NCI-H2029 (cell line): ENCODE measurements at places on chromosomes 1 and 21.

- DNase-seq: no peak
Observed at GRCh38 chr21:21547368-21547953, 549.3 kb downstream of the NCAM2 start.

- no peak for DNase-seq
Observed at GRCh38 chr1:112673592-112674439, 643 bp upstream of the MOV10 start.

DNA sequence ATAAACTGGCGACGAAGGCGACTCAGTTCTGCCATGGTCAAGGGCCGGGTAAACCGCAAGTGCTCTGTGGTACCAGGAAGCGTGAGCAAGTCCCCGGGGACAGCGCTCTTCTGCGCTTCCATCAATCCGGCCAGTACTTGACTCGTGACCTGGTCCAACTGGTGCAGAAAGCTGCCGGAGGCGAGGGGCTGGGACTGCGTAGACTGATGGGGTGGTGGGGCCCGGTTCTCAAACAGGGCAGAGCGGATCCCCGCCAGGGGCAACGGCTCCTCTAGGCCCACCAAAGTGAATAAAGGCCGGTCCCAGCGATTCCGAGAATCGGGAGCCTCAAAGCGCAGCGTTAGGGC is 852 bp downstream of the KTI12 start:
- DNase-seq: peak; percentile 48

- DNase-seq: no peak
Observed at GRCh38 chr1:8739377-8739776, 78.1 kb downstream of the RERE start.

DNA sequence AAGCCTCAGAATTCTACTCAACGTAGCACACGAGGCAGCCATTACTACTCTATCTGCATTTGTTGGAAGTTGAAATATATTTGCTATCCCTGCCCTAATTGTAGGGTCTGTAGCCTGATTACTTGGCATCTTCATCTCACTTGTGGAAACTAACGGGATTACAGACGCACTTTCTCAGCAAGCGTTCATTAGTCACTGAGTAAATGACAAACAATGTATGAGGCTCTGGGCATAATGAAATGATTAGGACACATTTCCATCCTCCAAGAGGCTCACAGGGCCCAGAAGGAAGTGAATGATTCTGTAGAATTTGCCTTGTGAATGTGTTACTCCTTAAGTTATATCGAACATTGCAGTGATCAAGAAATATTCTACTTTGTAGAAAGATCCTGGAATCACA is 78.1 kb downstream of the KIF26B start:
- DNase-seq: no peak

DNA sequence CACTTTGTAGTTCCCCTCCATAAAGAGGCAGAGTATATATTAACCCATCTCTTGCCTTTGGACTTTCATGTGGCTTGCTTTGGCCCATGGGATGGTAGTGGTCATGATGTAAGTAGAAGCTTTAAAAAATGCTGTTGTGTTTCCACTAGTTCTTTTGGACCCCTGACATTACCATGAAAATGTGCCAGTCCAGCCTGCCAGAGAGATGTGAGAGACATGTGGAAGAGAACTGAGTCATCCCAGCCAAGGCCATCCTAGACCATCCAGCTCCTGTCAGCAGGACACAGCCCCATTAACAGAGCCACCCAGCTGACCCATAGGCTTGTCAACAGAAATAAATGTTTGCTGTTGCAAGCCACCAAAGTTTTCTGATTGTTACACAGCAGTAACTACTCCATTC is 3.9 kb upstream of the CD101 start:
- DNase-seq: no peak

DNA sequence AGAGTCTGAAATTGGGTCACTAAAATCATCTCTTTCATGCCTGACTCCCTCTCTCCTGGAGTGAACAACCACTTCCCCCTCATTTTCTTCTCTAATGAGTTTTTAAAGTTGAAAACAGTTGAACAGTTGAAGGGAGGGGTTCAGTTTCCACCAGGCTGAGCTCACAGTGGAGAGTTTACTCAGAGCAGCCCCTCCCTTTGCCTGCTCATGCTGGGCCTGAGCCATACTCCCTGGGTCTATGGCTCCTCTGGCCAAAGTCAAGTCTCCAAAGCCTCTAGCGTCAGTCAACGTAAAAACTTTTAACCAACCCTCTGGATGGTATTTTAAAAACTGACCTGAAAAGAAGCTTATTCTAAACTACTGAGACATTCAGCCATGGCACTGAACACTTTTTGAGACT is 100.8 kb upstream of the RNPC3 start:
- no peak for DNase-seq

- no peak for DNase-seq
Observed at GRCh38 chr1:64543831-64544230, 73.9 kb downstream of the CACHD1 start.

GRCh38 chr1:159196543-159196942 is 8.1 kb upstream of the ACKR1 start:
- DNase-seq: no peak

GRCh38 chr1:190679044-190679443 is 201.4 kb upstream of the BRINP3 start:
- DNase-seq: no peak

DNA sequence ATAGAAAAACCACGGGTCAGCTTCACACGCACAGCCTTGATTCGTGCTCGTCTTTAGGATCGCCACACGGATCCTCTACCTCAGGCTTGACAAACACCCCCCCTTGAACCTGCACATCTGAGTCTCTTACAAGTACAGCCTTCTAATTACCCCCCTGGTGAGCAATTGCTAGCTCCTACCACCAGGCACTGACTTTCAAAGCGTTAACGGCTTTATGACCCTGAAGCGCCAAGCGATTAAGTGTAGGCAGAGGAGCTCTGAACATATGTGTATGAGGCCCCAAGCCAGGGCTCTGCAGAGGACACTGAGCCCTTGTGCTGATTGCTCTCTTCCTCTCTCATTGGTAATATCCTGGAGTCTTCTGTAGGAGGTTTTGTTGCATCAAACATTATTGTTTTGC is 55.7 kb upstream of the EPHA8 start:
- DNase-seq: peak; percentile 55

GRCh38 chr1:175410560-175410959 is 218.0 kb upstream of the KIAA0040 start:
- DNase-seq: no peak

DNA sequence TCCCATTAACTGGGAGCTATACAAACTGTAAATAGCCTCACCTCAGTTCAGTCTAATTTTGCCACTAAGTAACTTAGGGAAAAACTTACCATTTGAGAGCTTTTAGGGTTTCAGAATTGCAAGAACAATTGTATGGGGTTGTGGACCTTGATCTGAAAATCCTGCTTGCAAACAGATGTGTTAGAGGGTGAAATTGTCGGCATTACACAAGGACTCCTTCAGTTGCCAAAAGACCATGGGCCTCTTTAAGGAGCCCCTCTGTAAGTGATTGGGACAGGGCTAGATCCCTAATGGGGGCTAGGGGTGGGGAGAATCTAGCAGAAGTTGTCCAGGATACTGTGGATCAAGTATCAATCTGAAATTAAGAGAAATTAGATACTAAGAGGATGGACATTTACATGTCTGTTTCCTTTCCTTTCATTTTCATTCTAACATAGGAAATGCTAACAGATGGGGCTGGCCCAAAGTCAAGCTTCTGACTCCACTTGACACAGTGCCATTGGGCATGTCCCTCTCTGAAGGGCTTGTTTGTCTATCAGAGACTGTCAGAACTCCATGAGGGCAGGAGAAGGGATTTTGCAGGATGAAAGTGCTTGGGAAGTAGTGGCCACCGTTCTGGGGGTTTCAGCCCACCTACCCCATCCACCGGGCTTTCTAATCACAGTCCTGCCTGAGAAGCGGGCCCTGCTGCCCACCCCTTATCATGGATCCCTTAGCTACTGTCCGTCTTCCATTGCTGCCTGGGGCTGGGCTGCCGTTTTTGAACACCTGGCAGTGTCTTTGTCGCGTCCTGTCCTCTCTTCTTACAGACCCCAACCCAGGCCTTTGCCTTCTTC is 54.7 kb downstream of the STUM start:
- peak; percentile 55 for DNase-seq

DNA sequence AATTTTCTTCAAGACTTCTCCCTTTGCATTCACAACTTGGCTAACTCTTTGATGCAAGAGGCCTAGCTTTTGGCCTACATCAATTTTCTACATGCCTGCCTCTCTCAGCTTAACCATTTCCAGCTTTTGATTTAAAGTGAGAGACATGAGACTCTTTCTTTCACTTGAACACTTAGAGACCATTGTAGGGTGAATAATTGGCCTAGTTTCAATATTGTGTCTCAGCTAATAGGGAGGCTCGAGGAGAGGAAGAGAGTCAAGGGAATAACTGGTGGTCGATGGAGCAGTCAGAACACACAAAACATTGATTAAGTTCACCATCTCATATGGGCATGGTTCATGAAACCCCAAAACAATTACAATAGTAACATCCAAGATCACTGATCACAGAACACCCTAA is 225.5 kb downstream of the TPR start:
- no peak for DNase-seq

DNA sequence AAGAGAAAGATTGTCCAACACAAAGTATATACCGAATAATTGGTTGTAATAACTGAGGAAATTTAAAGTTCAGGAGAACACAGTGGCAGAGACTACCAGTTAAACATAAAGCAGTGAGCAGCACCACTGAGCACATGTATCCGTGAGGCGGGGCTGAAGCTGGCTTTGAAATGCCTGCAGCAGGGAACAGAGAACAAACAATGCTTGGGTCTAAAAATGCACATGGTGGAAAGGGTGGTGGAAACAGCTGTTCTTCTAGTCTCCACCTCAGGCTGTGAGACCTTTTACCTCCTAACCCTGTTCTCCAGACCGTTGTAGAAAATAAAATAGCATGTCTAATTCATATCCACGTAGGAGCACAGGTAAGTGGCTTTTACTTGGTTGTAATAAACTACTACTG is 7.7 kb upstream of the GNG4 start:
- DNase-seq: no peak

GRCh38 chr1:162248854-162249535 is 127.7 kb downstream of the SPATA46 start:
- no peak for DNase-seq

GRCh38 chr21:27108228-27108627 is 141.3 kb upstream of the ADAMTS5 start:
- no peak for DNase-seq

GRCh38 chr1:156947818-156948525 is 27.5 kb downstream of the LRRC71 start:
- no peak for DNase-seq

GRCh38 chr1:222081859-222082258 is 340.0 kb upstream of the DUSP10 start:
- DNase-seq: no peak

- DNase-seq: peak; percentile 75
Observed at GRCh38 chr1:160830321-160831153, 32.1 kb downstream of the CD244 start.

GRCh38 chr1:161138431-161138830 is 6.0 kb upstream of the DEDD start:
- no peak for DNase-seq

- no peak for DNase-seq
Observed at GRCh38 chr21:30117631-30118030, 49.0 kb downstream of the CLDN17 start.

DNA sequence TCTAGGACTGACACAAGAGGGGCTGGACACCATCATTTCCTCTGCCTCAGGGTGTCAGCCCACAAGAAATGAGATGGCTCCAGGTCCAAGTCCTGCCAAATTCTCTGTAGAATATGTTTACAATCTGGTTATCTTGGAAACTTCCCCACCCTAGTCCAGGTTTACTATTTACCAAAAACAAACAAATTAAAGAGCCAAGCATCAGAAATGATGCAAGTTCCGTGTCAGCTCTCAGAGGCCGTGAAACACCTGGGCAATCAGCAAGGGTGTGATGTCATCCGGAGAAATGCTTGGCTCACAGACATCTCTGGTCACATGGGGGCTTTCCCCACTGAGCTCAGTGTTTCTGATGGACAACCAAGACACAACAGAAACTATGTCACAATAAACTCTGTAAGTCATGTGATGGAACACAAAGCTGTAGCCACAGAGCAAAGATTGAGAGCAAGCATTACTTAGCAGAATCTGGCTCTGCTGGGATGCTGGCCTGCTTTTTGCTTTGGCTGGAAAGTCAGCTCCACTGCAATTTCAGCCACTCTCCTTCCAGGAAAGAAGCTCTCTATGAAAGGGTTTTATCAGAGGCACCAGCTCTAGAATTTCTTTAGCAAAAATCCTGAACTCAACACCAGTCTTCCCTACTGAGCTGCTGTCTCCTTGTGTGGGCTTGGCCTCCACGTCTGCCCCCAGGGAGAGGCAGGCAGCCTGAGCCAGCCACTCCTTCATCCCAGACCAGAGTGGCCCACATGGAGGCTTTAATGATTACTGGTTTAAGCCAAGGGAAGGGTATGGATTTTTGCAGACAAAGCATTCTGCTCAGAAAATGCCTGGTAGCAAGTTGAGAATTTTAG is 55.9 kb downstream of the NENF start:
- peak; percentile 75 for DNase-seq

DNA sequence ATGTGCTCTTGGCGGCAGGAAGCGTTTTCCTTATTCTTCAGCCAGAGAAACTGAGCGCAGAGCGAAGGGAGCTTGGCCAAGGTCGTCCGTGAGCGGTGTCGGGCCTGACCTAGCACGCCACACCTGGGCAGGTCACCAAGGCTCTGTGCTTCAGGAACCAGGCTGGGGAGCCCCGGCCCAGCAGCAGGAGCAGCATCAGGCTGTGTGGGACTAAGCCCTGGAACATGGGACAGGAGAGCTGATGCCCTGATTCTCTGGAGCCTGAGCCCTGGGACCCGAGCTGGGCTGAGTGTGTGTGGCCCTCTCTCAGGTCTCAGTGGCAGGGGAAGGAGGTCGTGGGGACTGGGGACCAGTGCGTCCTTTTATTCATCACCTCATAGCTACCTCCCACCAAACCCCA is 65.2 kb upstream of the ABCG1 start:
- no peak for DNase-seq

- no peak for DNase-seq
Observed at GRCh38 chr1:214566158-214567104, 15.0 kb upstream of the PTPN14 start.

DNA sequence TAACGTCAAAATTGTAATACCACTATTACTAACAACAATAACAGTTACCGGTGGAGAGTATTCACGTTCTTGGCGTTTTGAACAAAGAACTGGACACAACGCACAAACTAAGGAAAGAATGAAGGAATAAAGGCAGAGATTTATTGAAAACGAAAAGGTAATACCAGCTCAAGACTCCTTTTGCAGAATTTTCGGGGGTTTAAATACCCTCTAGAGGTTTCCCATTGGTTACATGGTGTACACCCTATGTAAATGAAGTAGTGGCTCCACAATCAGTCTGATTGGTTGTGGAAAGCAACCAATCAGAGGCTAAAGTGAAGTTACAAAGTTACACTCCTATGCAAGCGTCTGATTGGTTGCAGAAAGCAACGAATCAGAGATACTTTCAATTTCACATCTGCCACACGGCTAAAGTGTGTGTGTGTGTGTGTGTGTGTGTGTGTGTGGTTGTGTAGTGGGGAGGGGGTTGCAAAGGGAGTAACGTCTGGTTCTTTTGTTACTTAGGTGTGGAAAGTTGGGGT is 1.1 kb upstream of the GTF2B start:
- peak; percentile 93 for DNase-seq

DNA sequence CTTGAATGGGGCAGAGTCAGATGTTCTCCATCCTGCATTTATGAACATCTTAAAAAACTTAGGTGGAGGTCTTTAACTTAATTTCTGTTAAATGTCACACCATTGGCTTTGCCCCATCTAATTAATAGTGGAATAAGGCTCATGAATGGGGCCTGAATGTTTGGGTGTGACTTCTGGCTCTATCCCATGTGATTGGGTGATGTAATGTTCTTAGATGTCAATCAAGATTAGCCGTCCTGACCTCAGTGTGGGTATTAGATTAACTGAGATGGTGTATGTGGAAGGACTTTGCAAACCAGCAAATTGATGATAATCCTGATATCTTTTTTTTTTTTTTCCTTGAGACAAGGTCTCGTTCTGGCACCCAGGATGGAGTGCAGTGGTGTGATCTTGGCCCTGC is 38.1 kb downstream of the C1orf21 start:
- no peak for DNase-seq
